ENCODE measurements at places on chromosomes 1 and 21.

- no peak for DNase-seq
Observed at GRCh38 chr1:3105167-3105863, 36.3 kb downstream of the PRDM16 start.

- no peak for DNase-seq
Observed at GRCh38 chr1:17437580-17438317, 1.7 kb downstream of the RCC2 start.

DNA sequence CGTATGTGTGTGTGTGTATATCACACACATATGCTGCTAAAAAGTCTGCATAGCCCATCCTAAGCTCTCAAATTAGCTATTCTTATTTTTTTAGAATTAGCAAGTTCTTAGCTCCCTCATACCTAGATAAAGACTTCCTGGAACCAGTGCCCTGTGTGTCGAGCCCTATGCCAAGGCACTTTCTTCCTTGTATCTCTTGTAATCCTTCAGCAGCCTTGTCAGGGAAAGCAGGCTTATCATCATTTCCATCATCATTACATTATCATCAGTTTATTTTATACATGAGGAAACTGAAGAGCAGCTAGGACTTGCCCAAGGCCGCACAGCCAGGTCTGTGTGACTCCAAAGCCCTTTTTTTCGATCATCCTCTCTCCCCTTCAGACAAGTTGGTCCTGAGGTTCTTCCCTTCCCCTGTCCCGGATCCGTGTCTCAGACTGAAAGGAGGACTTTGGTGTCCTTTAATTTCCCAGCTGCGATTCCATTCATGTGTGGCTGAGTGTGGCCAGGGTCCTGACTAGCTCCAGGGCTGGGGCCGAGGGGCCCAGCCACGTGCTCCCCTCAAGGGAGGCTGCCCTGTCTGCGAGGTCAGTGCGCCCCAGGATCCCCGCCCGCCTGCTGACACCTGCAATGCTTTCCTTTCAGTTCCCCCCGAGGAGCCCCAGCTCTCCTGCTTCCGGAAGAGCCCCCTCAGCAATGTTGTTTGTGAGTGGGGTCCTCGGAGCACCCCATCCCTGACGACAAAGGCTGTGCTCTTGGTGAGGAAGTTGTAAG, 24.9 kb downstream of the IL6R start:
- no peak for DNase-seq

GRCh38 chr1:101022294-101022693, 3.3 kb downstream of the DPH5 start:
- DNase-seq: no peak

DNA sequence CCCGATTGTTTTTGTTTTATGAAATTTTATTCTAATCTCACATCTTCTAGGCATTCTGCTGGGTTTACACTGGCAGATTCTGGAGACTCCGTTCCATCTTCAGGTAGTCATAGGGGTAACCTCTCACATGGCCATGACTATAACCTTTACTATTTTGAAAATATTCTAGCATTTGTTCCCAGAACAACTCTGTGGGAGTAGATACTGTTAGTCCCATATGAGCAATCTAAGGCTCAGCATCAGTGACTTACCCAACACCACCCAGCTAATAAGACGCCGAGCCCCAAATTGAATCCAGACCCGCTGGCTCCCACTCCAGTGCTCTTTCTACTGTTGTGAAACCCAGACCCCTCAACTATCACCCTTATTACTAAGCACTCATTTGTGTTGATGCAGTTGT, 9.8 kb downstream of the ADAMTS4 start:
- no peak for DNase-seq

DNA sequence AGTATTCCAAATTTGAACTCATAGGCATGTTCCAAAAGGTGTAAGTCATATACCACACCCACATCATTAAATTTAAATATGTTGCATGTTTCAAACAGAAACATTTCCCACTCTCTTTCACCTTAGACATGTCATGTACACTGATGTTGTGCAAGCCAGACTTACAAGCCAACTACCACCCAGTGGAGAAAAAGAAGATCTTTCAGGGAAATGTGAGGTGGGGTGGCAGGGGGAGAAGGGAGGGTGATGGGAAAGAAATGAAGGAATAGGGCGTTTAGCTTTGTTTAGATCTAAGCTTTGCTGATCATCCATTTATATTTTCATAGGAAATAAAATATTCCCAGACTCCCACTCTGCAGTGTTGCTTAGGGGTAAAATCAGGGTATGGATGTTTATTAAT, 1.6 kb downstream of the NEGR1 start:
- no peak for DNase-seq

DNA sequence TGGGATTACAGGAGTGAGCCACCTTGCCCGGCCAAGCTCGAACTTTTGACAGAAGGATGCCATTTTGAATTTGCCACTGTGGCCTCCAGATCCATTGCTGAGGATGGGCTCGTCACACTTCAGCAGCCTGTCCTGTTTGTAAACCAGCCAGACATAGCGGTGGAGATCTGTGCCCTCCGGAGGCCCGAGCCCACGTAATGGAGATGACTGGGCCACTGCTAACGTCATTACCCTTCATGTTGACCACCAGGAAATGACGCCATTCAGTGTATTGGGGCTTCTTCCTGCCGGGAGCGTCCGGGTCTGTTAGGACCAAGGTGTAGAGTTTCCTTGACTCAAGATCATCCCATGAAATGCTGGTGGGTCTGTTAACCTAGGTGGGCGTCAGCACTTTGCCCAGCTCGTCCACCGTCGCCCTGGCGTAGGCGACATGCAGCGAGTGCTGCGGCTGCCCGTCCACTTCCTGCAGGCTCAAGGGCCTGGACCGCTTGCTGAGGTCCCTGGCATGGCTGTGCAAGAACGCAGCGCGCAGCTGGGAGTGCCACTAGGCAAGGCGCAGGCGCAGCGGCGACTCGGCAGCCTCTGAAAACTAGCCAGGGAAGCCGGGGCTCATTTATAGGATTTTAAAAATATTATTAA, 40.8 kb downstream of the PTPRC start:
- DNase-seq: no peak

GRCh38 chr21:41579692-41580091, 71.7 kb upstream of the TMPRSS2 start:
- no peak for DNase-seq

DNA sequence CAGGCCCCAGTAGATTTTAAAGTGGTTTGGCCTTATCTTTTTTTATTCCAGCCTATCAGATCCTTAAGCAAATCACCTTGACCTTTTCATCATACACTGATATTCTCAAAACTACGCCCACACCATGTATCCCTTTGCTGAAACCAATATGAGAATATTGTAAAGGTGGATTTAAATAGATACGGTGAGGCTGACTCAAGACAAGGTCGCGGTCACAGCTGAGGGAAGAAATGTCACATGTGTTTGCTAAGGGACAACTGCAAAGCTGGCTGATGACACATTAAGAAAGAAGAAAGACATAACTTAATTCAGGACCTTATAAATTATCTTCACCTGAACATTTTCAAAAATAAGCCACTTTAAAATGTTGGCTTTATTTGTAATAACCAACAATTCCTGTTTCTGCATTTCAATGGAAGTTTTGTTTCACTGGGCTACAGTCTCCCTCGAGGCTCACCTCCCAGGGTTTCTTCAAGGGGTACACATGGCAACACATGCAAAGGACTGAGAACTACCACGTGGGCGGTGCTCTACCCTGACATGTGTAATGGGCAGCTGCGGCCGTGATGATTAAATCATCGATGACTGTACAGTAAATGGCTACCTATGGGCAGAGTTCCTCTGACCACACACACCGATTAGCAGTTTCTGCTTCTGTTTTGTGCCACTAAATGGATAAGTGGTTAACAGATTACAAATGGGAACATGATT, 189.5 kb downstream of the SIPA1L2 start:
- DNase-seq: peak; percentile 39

GRCh38 chr1:18633422-18634155, 2.9 kb downstream of the PAX7 start:
- no peak for DNase-seq

DNA sequence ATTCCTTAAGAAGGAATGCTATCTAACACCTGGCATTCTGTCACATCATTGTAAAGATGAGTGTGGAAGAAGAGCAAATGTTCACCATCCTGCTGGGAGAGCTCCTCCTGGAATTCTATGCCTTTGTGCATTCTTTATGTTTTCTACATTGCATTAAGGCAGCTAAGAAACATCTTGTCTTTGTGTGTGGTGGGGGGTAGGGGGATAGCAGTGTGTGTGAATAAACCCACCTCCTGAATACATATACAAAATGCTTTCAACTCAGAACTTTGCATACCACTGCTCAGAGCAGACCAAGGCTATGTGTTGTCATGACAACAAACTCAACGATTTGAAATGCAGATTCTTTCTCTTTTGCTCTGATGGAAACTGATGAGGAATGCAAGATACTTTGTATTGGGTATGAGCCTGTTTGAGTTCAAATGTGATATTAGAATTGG, 193.6 kb upstream of the KAZN start:
- no peak for DNase-seq

DNA sequence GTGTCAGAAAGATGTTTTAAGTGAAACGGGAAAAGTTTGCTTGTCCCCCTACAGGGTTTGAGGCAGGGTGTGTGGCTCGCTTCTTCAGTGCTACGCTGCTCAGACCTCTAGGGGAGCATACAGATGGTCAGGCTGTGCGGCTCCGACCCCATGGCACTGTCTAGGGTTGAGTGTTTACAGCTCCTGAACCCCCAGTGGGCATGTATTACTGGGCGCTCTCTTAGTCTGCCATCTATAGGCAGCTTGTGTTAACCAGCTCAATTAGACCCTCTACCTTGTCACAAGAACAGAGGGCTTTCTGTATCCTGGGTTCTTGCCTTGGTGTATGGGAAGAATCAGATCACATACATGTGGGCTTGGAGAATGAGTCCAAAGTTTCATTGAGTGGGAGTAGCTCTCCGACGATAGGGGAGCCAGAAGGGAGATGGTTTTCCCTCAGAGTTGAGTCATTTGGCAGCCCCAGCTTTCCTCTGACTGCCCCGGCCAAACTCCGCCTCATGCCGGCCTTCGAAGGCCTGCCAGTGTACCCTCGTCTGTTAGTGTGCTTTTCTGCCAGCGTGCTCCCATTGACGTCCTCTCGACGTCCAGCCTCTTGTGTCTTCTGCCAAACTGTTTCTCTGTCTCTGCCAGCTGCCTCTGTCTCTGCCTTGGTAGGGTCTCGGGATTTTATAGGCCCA, 38.6 kb upstream of the ADGRL4 start:
- DNase-seq: no peak

GRCh38 chr1:91699339-91699974, 186.5 kb downstream of the TGFBR3 start:
- DNase-seq: no peak

- DNase-seq: no peak
Observed at GRCh38 chr1:198530953-198531352, 9.5 kb downstream of the ATP6V1G3 start.

DNA sequence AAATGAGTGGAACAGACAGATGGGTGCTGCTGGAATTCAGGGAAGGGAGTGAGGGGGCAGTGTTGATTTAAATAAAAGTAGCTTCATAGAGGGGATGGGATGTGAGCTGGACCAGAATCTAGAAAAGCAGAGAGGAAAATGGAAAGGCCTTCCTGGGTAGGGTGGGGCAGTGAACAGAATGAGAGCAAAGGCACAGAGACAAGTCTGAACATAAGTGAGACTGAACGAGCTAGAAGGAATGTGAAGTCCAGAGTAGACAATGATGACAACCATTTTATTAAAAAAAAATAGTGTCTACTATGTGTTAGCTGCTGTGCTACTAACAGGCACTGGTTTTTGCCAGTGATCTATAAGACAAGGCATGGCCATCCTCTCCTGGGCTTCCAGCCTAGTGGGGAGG, 36.0 kb downstream of the ELK4 start:
- no peak for DNase-seq

- DNase-seq: no peak
Observed at GRCh38 chr1:230797942-230798365, 50.8 kb downstream of the CAPN9 start.

DNA sequence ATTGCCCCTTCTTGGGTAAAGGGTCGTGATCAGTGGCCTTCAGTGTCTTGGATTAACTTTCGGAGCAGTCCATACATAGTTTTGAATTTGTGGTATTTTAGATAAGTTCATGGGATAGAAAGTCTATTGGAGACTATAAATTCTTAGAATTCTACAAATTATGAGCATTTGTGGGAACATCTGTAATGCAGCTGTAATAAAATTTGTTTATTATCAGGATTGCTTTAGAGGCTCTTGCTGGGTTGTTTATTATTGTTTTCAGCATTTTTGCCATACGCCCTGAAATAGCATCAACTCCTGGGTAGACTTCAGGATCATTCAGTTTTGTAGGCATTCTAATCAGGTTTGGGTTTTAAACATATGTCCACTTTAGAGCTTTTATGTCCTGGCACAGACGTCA, 16.1 kb downstream of the LAMC1 start:
- no peak for DNase-seq

DNA sequence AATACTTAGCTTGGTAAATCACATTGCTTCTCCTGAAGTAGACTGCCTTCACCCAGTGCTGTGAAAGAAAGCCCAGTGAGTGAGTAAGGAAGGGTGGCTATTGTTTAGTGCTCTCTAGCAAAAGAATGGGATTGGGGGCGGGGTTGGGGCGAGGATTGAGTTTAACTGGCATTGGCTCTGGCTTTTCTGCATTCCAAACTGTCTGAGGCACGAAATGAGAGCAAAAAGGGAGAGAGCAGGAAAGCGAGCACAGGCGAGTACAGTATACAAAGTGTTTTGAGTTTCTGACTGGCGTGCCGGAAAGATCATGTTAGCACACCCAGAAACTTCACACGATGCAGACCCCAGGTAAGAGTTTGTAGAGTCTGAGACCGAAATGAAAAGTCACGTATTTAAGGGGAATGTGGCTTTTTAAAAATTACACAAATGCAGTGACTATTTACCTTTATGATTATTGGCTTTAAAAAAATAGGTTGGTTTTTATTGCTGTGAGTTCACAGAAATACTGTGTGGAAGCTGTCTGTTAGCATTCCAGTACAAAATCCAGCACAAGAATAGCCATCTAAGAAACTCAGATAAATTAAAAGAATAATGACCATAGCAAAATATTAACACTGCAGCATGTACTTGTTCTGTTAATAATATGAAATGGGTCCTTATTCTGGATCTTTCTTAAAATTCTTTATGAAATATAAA, 155.4 kb downstream of the CLEC20A start:
- DNase-seq: no peak

- no peak for DNase-seq
Observed at GRCh38 chr1:114102136-114102535, 51.5 kb downstream of the SYT6 start.

DNA sequence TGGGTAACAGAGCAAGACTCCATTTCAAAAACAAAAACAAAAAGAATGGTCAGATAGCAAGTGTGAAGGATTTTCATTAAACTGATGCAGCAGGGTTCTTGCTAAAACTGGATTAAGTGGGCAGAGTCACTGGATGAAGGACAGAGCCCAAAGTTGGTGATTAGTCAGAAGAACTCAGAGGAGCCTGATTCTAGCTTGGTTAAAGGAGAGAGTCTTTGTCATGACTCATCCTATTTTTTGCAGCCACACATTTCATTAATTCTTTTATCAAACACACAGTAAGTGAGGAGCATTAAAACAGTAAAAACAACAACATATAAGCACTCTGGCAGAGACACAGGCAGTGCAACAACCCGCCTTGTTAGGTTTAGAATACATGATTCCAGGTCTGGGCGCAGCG, 56.0 kb upstream of the EDARADD start:
- no peak for DNase-seq

GRCh38 chr1:239678181-239678580, 291.8 kb downstream of the CHRM3 start:
- no peak for DNase-seq

Measured in GM12864 (cell line).